Esophagus squamous epithelium (tissue), 5 donors: ENCODE measurements at places on chromosomes 2 and 18.

DNA sequence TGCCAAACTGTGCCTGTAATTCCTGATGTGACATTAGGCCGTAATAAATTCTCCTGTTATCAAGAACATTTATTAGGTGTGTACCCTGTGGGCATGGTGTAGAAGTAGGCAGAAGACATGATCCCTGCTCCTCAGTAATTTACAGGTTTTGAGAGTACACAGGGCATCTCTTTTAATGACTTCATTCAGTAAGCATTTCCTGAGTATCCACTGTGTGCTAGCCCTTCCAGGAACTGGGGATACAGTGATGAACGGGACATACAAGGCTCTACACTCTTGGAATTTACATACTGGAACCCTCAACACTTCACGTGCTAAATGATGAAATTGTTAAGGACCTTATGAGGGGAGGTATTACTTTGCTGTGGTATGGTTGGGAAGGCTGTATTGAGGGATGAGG, 30.2 kb downstream of the DIS3L2 start:
- DNase-seq: no peak

DNA sequence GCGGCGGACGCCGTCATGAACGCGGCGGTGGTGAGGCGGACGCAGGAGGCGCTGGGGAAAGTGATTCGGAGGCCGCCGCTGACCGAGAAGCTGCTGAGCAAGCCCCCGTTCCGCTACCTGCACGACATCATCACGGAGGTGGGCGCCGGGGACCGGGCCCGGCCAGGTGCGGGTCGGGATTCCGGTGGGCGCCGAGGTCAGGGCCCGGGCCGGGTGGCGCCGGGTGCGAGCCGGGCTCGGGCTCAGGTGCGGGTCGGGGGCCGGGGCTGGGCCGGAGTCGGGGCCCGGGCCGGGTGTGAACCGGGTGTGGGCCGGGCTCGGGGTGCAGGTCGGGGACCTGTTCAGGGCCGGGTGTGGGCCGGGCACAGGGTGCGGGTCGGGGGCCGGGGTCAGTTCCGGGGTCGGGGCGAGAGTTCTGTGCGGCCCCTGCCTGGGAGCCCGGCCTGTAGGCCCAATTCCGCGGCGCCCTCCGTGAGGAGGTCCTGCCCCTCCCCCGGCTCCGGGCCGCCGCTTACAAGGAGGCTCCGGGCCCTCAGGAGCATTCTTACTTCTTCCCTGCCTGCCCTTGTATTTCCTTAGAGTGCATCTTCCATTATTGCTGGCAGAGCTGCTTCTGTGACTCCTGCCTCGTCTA, 447 bp downstream of the TRAF3IP1 start:
- DNase-seq: no peak

DNA sequence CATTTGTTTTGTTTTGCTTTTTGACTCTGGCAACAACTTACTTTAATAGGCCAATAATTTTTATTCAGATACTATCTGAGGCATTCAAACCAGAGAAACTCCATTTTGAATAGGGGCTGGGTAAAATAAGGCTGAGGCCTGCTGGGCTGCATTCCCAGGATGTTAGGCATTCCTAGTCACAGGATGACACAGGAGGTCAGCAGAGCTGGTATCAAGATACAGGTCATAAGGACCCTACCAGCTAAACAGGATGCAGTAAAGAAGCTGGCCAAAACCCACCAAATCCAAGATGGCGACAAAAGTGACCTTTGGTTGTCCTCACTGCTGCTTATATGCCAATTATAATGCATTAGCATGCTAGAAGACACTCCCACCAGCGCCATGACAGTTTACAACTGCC, 102.2 kb upstream of the XPO1 start:
- no peak for DNase-seq

DNA sequence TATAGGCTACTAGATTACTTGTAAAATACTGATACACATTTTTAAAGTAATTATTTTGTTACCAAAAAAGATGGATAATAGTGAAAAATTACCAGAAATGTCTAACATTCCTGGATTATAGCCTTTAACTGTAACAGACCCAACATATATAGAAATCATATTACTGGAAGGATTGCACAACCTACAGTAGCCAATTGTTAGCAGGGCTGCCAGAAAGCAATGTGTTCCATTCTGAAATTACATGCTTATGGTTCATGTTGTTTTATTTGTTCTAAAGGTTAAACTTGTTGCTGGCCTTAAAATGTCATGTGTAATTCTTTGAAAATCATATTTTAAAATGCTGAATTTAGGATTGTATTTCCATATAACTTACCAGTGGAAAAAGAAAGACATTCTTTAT, 793.6 kb upstream of the ACVR2A start:
- DNase-seq: no peak

DNA sequence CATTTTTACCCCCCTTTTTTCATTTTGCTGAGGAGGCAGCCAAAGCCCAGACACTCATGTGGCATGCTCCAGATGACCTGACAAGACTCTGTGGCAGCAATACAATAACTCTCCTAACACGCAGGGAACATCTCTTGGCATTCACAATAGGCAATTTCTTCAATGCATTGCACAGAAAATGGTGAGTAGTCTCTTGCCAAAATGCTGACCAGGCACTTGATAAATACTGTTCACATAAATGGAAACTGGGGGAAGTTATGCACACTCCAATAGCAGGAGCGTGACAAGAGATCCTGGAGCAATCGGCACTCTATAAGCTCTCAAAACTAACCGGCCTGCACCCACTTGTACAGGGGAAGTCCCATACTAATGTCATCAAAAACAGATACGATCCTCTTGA, 66.3 kb downstream of the NBAS start:
- DNase-seq: no peak

DNA sequence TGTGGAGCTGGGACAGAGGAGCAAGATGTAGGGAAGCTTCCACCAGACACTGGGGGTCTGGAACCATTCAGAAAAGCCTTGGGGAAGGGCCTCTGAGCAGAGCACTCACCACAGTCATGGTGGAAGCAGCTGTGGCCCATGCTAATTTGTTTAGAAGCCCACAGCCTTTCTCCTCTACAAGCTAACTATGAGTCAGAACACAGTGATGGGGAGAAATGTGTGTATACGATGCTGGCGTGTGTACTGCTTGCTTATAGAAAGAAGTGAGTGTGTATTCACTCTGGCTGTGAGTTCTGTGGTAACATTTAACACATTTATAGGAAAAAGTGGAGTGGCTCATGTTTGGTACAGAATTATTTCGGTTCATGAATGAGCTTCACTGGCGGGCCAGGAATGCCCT, 157.0 kb upstream of the ACAA2 start:
- no peak for DNase-seq
